ENCODE measurements at places on chromosomes 2 and 18.

DNA sequence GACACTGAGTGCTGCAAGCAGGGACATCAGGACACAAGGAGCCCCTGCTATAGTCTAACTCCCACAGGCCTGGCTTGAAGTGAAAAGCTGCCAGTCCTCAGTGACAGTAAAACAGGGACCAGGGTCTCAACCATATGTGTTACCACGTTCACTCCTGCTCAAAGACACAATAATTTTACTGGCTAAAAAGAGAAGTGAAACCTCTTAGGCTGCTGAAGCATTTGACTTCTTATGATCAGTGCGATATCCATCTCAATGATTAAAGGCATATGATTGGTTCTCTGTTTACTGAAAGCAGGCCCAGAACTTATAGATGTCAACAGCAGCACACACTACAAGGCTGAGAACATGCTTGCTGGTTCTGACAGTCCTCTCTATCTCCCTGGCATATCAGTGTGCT is 129.8 kb upstream of the LMAN1 start:
- no peak for DNase-seq

- DNase-seq = no peak
These were observed 364.2 kb downstream of the LRRTM1 start for GRCh38 chr2:79940364-79940763.

DNA sequence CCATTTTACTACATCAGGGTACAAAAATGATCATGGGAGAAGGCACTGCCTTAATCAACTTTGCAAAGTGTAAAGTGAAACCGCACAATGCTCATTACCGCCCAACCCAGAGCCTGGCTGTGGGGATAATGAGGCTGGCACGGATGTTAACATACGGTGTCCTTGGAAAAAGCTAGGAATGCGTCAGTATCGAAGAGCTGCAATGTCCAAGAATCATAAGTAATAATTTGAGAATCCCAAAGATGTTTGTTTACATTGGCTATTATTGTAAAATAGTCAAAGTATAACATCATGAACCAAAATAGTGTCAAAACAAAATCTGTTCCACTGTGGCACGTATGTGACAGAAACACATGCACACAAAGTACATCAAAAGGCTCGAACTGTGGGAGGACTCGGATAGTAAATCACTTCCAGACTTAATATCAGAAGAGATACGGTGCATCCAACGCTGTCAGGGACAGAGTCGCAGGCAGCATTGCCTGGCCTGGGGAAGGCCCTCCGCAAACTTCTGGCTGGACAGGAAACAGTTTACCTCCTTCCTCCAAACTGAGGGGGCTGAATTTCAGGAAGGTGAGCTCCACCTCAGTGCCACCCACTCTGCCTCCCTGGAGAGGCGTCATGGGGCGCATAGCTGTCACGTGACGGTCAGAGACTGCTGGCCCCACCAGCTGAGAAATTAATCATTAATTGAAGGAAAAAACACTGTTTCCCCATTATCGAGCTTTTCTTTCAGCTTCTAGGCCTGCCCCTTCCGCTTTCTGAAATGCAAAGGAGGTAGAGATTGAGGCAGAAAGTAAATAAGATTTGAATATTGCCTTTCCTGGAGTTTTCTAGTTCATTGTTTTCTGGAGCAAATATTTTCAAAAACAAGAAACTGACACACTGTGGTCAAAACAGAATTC is 1.8 kb upstream of the ID2 start:
- no peak for DNase-seq

DNA sequence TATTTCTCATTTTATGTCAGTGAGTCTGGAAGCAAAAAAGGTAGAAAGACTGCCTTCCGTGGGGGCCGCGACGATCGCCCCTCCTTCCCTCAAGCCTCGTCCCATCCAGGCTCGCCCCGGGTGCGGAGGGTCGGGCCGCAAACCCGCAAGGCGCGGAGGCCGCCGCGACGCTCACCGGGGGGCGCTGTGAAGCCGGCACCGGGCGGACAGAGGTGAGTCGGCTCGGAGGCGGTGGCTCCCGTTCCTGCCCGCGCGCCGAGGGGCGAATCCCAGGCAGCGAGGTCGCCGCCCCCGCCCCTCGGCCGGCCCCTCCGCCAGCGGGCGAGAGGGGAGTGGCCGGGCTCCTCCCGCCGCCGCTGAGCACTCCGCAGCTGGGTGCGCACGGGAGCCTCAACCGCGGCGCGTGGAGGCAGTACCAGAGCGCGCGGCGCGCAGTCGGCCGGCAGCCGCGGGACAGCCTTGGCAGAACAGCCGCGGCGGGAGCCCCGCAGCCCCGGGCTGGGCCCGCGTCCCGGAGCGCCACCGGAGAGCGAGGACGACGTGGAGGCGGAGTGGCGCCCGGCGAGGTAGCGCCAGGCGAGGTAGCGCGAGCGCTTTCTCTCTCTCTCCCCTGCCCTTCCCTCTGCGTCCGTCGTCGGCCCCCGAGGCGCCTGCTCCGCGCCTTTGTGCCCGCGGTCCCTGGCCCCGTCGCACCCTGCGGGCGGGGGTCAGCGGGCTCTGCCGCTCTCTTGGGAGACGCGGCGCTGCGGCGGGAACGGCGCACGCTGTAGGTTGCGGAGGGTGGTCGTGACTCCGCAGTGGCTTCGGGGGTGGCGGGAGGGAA is at the start of gene MYO1B:
Gene MYO1B (plus strand): TSS at position 359 of the 823 bp plus-strand sequence. CDS start 31,492 bp downstream, outside the sequence.
- peak; percentile 52 for DNase-seq

GRCh38 chr2:16036951-16037350 is 96.6 kb downstream of the MYCN start:
- DNase-seq = no peak

GRCh38 chr2:150351922-150352321 is 135.5 kb downstream of the RND3 start:
- DNase-seq = no peak

GRCh38 chr2:79369127-79369526 is 143.7 kb upstream of the CTNNA2 start:
- no peak for DNase-seq

GRCh38 chr2:152165306-152165705 is 10.3 kb downstream of the STAM2 start:
- no peak for DNase-seq

DNA sequence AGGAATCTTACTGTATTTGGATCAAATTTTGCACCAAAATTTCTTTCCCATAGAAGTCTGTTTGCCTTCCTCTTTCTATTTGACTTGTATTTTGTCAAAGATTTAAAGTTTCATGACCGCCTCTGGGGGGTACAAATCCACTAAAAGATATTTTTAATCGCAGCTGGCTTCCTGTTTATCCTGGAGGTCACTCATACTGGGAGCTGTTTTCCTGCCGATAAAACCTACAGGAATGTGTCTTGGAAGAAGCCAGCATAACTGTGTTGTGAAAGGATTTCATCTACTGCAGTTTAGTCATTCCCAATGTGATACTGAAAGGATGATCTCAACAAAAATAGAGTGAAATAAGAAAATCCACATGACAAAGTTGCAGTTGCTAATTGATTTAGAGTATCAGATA is 184.0 kb downstream of the RIT2 start:
- DNase-seq = no peak

GRCh38 chr2:76211991-76212985 is 501.6 kb upstream of the GCFC2 start:
- DNase-seq = no peak

GRCh38 chr2:193900292-193900691 is 1705.6 kb upstream of the TMEFF2 start:
- DNase-seq = no peak

DNA sequence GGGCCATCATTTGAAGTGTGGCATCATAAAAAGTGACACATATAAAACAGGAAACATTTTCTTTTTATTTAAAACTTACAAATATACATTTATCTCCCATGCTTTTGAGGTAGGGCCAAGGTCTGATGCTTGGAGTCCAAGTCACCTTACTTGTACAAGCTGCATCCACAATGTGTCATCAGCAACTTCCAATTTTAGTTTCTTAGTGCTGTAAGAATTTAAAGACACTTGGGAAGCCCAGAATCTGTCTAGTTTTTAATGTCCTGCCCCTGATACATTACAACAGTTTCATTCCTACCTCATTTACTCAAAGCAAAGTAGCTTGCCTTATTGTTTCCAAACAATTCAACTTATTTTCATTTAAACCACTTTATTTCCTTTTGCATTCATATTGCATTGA is 297.7 kb downstream of the MTX2 start:
- DNase-seq = no peak

DNA sequence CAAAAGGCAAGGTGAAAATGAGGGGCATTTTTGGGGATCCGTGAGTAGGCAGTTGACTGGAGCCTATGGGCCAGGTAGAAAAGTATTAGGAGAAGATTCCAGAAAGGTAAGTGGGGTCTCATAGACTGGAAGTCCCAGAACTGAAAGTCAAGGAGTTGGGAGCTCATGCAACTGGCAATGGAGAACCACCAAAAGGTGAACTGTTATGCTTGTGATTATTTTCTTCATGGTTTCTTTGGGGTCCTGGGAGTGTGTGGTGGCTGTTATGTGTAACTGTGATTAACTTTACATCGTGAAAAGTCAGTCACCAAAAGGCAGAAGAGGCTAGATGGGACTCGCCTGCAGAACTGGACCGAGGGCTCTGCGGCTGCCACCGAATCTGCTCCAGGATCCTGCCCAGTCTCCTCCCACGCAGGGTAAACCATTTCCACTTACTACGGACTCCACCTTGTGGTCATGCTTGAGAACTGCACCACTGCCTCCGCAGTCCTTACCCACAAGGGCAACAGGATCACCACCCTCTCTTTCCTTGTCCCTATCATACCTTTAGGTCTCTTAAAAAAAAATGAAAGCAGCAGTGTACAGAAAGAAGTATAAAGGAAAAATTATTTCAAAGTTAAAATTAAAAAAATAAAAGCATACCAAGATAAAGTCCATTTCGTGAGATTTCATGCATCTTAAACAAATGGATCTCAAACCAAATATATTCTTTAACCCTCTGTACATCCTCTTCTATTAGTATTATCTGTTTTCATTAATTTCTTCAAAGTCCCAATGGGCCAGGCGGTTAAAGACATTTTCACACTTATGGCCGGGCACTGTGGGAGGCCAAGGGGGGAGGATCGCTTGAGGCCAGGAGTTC is 15.6 kb upstream of the CEP68 start:
- DNase-seq = peak; percentile 63

- DNase-seq = no peak
These were observed 69.6 kb downstream of the SLC66A3 start for GRCh38 chr2:11224887-11225286.

- no peak for DNase-seq
These were observed 164.4 kb upstream of the SESTD1 start for GRCh38 chr2:179429060-179429471.

GRCh38 chr2:167534443-167534842 is 646.2 kb downstream of the XIRP2 start:
- no peak for DNase-seq

GRCh38 chr2:233474308-233475160 is 92.0 kb downstream of the USP40 start:
- DNase-seq = no peak

- no peak for DNase-seq
These were observed 80.8 kb downstream of the INPP5D start for GRCh38 chr2:233140978-233141377.

GRCh38 chr18:79343567-79344207 is 52.0 kb upstream of the NFATC1 start:
- DNase-seq = no peak
